ENCODE measurements at places on chromosomes 13 and 19.

- DNase-seq: no peak
Measured at GRCh38 chr13:100581504-100581903, 7.1 kb downstream of the GGACT start.

DNA sequence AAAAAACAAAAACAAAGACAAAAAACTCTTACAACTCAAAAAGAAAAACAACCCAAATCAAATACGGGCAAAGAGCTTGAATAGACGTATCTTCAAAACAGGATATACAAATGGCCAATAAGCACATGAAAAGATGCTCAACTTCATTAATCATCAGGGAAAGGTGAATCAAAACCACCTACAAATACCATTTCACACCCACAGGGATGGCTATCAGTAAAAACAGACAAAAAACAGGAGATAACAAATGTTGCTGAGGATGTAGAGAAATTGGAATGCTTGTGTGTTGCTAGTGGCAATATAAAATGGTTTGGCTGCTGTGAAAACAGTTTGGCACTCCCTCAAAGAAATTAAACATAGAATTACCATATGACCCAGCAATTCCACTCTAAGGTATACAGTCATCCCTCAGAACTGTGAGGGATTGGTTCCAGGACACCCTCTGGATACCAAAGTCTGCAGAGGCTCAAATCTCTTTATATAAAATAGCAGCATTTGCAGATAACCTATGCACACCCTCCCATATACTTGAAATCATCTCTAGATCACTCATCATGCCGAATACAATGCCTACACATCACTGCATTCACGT, 29.7 kb downstream of the MLLT1 start:
- peak; percentile 70 for DNase-seq

DNA sequence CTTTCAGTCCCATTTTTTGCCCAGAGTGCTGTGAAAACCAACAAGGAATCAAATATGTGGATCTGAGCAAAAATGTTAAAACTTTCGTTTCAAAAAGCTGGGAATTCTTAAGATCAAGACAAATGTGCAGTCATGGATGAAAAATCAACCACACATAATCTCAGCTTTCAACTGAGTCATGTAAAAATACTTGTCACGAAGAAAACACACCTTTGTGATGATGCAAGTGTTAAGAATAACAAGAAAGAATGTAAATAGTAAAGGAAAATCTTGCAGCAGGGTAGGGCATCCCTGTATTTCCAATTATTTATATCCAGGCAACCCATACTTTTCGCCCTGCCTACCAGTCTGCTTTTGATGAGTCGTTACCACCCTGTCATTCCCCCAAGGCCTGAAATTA, 27.4 kb upstream of the DCLK1 start:
- DNase-seq: peak; percentile 20

- DNase-seq: peak; percentile 86
Measured at GRCh38 chr13:30119476-30119875, 187.9 kb downstream of the KATNAL1 start.

DNA sequence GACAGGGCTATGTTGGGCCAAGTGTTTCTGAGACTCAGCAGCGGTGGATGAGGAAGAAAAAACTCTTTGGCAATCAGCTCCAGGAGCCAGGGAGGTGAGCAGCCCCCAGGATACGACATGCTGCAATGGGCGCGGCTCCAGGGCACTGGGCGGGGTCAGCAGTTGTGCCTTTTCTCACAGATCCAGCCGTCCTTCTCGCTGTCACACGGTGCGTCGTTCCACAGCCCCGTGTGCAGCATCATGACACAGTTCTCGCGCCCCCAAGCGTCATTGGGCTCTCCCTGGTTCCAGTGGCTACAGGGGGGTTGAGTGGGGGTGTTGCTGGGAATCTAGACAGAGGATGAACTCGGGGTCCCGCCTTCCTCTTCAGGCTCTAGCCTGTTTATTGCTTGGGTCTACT, 2.7 kb downstream of the CLEC4G start:
- no peak for DNase-seq

- DNase-seq: no peak
Measured at GRCh38 chr13:39374741-39375189, 228.2 kb downstream of the LHFPL6 start.

GRCh38 chr13:75704194-75704926, 68.2 kb downstream of the LMO7 start:
- DNase-seq: peak; percentile 86

- no peak for DNase-seq
Measured at GRCh38 chr19:39983695-39984300, 12.8 kb downstream of the PSMC4 start.

DNA sequence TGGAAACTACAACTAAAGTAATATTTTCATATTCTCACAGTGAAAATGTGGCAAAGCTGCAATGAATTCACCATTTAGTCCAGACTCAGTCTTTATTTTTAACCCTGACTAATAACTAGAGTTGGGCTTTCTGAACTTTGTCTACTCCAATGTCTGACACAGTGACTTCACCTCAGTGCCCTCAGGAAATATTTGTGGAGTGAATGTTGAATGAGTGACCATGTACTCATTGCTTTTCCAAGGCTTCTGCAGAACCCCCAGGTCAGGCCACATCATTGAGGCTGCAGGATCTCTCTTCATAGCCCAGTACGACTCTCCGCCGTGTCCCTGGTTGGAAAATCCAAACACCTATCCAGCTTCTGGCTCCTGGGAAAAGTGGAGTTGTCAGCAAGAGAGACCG, 1.8 kb downstream of the ZNF175 start:
- DNase-seq: peak; percentile 65

DNA sequence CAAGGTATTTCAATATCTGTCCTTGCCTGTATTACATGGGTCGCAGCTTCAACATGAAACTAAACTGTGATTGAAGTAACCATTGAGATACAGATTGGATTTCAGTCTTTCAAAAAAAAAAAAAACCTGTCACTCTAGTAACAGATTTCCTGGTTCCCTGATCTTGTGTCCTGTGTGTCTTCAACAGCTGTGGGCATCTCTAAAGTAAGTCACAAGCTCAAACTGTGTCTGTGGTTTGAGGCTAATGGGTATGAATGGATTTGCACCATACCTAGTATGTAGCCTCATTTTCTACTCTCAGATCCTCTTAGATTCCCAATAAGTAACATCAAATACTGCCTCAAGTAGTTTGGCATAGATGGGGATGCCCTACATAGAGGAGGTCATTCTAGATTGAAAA, 300.1 kb downstream of the COG6 start:
- DNase-seq: no peak

DNA sequence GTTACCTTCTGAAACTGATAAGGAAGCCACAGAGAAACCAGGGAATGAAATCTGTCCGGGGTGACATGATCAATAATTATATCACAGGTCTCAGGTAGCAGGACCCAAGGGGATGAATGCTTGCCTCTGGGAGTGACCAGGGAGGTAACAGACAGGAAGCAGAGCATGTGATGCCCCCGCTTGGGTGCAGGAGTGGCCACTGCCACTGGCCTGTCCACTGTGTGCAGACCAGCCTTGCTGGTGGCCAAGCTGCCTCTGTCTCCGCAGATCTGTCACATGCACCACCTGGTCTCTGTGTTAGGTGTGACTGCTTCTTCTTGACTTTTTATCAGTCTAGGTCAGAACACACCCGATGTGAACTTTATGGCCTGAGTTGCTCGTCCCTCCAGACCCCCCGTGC, 71.8 kb downstream of the PEPD start:
- no peak for DNase-seq

DNA sequence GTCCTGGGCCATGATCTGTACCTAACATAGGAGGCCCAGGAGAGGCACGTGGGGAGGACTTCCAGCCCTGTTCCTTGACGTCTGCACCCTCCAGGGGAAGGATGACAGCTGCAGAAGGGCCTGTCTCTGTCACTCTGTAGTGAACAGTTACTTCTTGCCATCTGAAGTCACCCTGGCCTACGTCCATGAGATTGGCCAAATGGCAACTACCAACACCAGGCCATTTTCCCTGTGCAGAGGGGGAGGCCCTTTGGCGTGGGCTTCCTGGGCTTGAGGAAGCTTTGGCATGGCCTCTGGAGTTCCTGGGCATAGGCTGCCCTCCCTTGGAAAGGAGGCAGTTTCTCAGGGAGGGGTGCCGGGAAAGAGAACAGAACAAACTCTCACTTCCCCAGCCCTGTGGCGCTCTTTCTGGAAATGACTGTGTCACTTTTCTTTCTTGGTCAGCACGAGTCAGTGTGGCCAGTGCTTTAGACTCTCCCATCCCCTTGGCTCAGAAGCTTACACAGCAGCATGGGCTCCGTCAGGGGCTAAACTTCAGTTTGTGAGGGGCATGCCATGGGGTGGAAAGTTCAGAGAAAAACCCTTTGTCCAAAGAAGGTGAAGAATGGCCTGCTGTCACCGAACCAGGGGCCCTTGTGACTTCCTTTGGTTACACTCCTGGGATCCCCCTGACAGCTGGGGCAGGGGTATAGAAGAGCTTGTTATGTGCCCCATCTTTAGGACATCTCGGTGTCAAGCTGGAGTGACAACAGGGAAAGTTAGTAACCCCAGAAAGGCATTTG, 5.3 kb downstream of the CARM1 start:
- no peak for DNase-seq

- DNase-seq: no peak
Measured at GRCh38 chr19:47141695-47142094, 11.1 kb downstream of the SAE1 start.

DNA sequence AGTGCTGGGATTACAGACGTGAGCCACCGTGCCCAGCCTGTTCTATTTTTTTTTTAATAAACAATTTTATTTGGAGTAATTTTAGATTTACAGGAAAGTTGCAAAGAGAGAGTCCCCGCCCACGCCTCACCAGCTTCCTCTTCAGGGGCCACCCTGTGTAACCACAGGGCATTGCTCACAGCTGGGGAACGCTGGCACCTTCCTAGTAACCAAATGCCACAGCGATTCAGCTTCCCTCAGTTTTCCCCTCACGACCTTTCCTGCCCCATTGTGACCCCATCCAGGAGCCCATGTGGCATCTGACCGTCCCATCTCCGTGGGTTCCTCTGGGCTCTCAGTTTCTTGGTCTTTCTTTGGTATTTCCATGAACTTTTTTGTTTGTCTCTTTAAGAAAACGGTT, 83.9 kb downstream of the GNG7 start:
- DNase-seq: peak; percentile 41

- no peak for DNase-seq
Measured at GRCh38 chr19:17965370-17966128, 1.4 kb upstream of the KCNN1 start.

GRCh38 chr19:48290401-48290770, 20.5 kb downstream of the ZNF114 start:
- peak; percentile 80 for DNase-seq

DNA sequence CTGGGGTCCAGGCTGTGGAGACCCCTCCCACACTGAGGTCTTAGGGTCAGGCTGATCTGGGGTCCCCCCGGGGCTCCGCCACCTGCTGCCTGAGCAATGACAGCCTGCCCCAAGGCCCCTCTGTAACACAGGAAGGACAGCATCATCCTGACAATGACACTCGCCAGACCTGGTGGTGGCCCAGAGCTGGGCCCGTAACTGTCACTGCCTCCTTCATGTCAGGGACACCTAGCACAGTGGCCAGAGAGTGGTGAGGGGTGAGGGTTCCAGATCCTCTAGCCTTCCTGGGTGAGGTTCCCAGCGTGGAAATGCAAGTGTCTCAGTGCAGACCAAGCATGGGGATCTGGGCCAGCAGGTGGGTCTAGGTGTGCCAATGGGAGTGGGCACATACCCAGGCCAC, 27.8 kb downstream of the OPA3 start:
- DNase-seq: no peak

DNA sequence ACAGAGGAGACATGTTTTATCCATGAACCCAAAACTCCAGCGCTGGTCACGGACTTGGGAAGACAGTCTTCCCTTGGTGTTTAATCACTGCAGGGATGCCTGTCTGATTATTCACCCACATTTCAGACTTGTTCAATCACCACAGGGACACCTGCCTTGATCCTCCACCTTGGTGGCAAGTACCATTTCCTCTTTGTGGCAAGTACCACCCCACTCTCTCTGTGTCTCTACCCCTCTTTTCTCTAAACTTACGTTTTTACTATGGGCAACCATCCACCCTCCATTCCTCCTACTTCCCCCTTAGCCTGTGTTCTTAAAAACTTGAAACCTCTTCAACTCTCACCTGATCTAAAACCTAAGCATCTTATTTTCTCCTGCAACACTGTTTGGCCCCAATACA, 16.8 kb downstream of the ZNF83 start:
- DNase-seq: no peak

GRCh38 chr13:64154514-64154913, 2738.9 kb upstream of the PCDH20 start:
- peak; percentile 41 for DNase-seq

GRCh38 chr13:18944501-18945068, 237.0 kb downstream of the TUBA3C start:
- DNase-seq: no peak

DNA sequence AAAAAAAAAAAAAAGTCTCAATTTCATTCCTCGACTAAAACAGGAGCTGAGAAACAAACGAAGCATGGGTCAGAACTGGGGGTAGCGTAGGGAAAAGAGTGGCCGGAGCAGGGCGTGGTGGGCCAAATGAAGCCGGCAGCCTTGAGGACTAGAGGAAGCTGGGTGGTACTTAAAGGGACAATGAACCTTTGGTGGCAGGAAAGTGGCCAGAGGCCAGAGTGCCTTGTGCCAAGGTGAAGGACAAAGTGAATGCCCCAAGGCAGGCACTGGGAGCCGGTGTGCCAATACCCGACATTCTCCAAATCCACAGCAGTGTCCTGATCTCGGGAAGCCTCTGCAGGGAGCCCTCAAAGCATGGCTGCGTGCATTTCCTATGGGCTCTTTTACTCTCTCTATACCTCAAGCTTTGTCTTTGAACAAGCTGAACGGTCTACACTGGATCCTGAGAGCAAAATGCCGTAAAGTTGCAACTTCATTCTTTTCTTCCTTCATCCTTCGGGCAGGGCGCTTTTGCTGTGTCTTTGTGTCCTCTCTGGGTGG, 195.0 kb upstream of the KL start:
- no peak for DNase-seq

- DNase-seq: no peak
Measured at GRCh38 chr13:113431171-113431570, 22.1 kb downstream of the ADPRHL1 start.

DNA sequence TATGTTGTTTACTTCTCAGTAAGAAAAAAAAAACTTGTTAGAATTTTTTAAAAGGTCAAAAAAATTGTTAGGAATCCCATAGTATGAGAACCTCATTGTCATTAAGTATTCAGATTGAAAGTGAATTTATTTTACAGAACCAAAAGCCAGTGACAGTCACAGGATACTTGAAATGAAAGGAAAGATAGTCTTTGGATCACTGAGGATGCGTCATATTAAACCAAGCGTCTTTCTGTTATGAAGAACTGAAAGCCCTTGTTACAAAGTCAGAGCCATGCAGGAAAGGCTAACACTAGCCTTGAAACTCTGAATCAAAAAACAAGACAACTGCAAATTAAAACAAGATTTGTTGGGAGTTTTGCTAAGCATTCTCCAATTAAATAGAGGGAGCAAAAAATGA, 1348.0 kb upstream of the SLC10A2 start:
- DNase-seq: no peak

GRCh38 chr19:53057904-53058580, 13.5 kb downstream of the ERVV-2 start:
- DNase-seq: peak; percentile 12

GRCh38 chr13:23979361-23980159, 82.3 kb upstream of the C1QTNF9B start:
- DNase-seq: peak; percentile 76

GRCh38 chr13:103516015-103516795, 450.0 kb upstream of the SLC10A2 start:
- DNase-seq: no peak

Data from fibroblast of skin of right biceps (primary cell).